ENCODE measurements at places on chromosomes 3 and 15. TPM values are rescaled to one million over a fixed set of nuclear protein-coding genes. Genes with fewer than 3 reads are reported as not detected.
A peak's percentile ranks its signal among the peaks of the same experiment; 100 is the strongest.

SCAANT1 gene
- total RNA-seq, result not detected

NMB gene
- total RNA-seq, result 6.7 TPM

- no peak overlapping the region for H3K4me3 ChIP-seq
- H3K4me1 ChIP-seq, result no peaks in the 10 kb centered on the region
- no peaks in the 10 kb centered on the region for H3K27me3 ChIP-seq
- H3K27ac ChIP-seq, result no peak overlapping the region
- DNase-seq, result no peak
These were observed 30.5 kb downstream of the CLASP2 start for GRCh38 chr3:33687406-33688010.

PDZRN3 gene
- 42.9 TPM for total RNA-seq

MRPL3 gene
- 77.5 TPM for total RNA-seq

GRCh38 chr3:8450618-8451017 is 51.0 kb upstream of the LMCD1 start:
- H3K27ac ChIP-seq, result no peak overlapping the region
- H3K4me1 ChIP-seq, result peaks cover 6% of the 10 kb centered on the region
- no peaks in the 10 kb centered on the region for H3K27me3 ChIP-seq

DNA sequence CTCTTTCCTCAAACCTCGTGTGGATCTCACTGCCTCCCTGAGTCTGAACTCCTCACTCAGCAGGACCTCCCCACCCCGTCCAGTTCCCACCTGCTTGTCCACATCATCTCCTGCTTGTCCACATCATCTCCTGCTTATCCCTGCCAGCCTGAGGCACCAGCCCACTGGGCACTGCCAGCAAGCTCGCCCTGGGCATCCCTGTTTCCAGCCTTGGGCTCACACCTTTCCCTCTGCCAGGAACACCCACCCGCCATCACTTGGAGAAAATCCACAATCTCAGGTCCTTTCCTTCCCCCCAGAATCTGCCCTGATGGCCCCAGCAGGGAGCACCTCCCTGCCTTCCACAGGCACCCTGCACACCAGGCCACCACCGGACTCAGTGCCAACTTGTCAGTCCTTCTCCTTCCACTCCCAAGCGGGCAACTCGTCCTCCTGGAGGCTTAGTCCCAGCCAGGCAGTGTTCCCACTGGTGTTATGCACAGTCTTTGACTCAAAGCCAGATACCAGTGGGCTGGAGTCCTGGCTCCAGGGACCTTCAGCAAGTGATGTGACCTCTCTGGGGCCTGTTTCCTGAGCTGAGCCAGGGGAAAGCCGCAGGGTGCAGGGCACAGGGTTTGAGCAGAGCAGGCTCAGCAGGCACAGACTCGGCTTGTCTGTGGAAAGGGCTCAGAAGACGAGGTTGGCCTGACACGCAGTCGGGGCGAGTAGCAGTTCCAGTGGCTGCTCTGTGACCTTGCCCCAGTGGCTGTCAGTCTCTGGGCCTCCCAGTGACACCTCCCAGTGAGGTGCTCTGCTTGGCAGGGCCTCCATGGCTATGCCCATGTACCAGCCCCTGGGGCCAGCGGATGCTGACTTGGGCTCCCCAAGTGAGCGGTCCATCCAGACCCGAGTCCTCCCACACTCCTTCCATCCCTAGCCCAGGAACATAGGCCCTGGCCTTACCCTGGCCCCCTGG is 9.5 kb upstream of the MESP2 start:
- no peaks in the 10 kb centered on the region for H3K36me3 ChIP-seq
- no peak for DNase-seq
- H3K4me1 ChIP-seq, result no peaks in the 10 kb centered on the region
- H3K27me3 ChIP-seq, result no peaks in the 10 kb centered on the region
- no peak overlapping the region for H3K4me3 ChIP-seq

DNA sequence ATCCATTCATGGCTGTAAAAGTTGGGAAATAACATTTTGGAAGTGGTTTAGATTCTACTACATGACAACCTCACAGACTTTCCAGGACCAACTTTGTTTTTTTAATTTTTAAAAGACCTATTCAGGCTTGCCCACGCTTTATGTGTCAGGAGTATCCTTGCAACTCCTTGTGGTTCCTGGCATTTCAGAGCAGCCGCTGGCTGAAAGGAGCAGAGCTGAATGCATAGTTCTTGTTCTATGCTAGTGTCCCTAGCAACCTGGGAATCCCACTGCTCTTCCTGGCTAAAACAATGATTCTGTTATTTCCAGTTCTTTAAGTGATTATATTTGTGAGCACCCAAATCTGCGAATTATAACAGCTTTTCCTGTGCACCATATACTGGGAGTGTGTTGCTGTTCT is 34.9 kb downstream of the CP start:
- H3K4me3 ChIP-seq, result no peak overlapping the region
- H3K27ac ChIP-seq, result no peak overlapping the region
- DNase-seq, result no peak
- peaks cover 7% of the 10 kb centered on the region for H3K4me1 ChIP-seq

DNA sequence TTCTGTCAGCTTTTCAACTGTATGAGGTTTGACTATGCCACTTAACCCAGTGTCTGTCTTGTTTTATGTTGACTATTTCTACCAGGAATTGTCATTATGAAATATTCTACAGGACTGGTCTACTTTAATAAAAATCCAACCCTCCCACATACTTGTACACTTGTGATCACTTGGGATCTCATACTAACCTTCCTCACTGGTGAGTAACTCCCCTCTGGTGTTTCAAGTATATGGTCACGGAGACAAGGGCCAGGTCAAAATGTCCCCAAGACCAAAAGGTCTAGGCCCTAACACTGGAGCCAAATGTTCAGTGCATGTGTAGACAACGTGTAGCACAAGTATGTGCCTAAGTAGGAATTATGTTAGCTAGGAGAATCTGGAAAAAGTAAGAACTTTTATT is 122.7 kb upstream of the TJP1 start:
- no peaks in the 10 kb centered on the region for H3K27me3 ChIP-seq
- DNase-seq, result no peak
- H3K4me1 ChIP-seq, result peaks cover 20% of the 10 kb centered on the region
- H3K36me3 ChIP-seq, result no peaks in the 10 kb centered on the region
- H3K27ac ChIP-seq, result no peak overlapping the region

FBLN2 gene
- total RNA-seq, result 67.5 TPM

GRCh38 chr3:181264486-181264885 is 274.9 kb upstream of the DNAJC19 start:
- peaks cover 21% of the 10 kb centered on the region for H3K27me3 ChIP-seq
- H3K4me3 ChIP-seq, result no peak overlapping the region
- no peaks in the 10 kb centered on the region for H3K4me1 ChIP-seq
- no peak overlapping the region for H3K27ac ChIP-seq
- DNase-seq, result no peak
- no peaks in the 10 kb centered on the region for H3K36me3 ChIP-seq

GRCh38 chr3:53841296-53841695 is 4.9 kb downstream of the CHDH start:
- no peak overlapping the region for H3K4me3 ChIP-seq
- no peak overlapping the region for H3K27ac ChIP-seq
- no peak for DNase-seq
- H3K36me3 ChIP-seq, result no peaks in the 10 kb centered on the region
- peaks cover 13% of the 10 kb centered on the region for H3K4me1 ChIP-seq
- peaks cover 9% of the 10 kb centered on the region for H3K27me3 ChIP-seq

GRCh38 chr15:83207009-83207659 is 489 bp downstream of the HDGFL3 start:
- H3K27me3 ChIP-seq, result no peaks in the 10 kb centered on the region
- no peaks in the 10 kb centered on the region for H3K36me3 ChIP-seq
- H3K27ac ChIP-seq, result no peak overlapping the region
- H3K4me1 ChIP-seq, result peaks cover 39% of the 10 kb centered on the region
- H3K4me3 ChIP-seq, result peak overlapping the region; percentile 90

CFAP44 gene
- 11.5 TPM for total RNA-seq

GRCh38 chr3:56800130-56800831 is 1.5 kb downstream of the ARHGEF3 start:
- no peak for DNase-seq
- H3K4me1 ChIP-seq, result peaks cover 52% of the 10 kb centered on the region
- no peaks in the 10 kb centered on the region for H3K36me3 ChIP-seq
- H3K27ac ChIP-seq, result peak overlapping the region; percentile 37
- peak overlapping the region; percentile 84 for H3K4me3 ChIP-seq

- H3K27ac ChIP-seq, result no peak overlapping the region
- DNase-seq, result no peak
- H3K36me3 ChIP-seq, result peaks cover 11% of the 10 kb centered on the region
- H3K4me1 ChIP-seq, result peaks cover 4% of the 10 kb centered on the region
- no peak overlapping the region for H3K4me3 ChIP-seq
These were observed 59.9 kb downstream of the HACD2 start for GRCh38 chr3:123524981-123525380.

ANKRD63 gene
- total RNA-seq, result 0.31 TPM

- H3K36me3 ChIP-seq, result no peaks in the 10 kb centered on the region
- no peaks in the 10 kb centered on the region for H3K27me3 ChIP-seq
- H3K4me1 ChIP-seq, result peaks cover 15% of the 10 kb centered on the region
These were observed 119.6 kb upstream of the EPHA3 start for GRCh38 chr3:88987776-88988175.

Data from mesothelial cell of epicardium (in vitro differentiated cells).